Activated T-cell treated with anti-CD3 and anti-CD28 coated beads, Interleukin-2, amount 50 U/mL, for 24 hours (primary cell): ENCODE measurements at places on chromosomes 3 and 15.

DNA sequence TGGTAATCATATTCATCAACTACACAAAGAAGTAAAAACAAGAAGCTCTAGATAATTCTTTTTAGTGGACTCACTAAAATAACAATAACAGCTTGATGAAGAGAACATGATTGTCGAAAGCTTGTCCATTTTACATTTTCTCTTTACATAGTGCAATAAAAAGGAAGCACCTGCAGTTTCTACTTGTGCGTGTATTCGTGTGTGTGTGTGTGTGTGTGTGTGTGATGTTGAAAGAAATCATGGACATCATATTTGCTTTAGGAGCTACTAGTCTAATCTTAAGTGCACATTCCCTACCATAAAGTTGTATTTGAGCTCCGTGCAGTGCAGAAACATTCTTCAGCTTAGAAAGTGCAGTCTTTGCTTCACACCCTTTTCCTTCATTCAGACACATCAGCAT, 288.8 kb downstream of the ZBTB20 start:
- H3K27ac ChIP-seq, result no peak overlapping the region
- no peaks in the 10 kb centered on the region for H3K36me3 ChIP-seq
- no peaks in the 10 kb centered on the region for H3K27me3 ChIP-seq
- H3K4me3 ChIP-seq, result no peak overlapping the region

DNA sequence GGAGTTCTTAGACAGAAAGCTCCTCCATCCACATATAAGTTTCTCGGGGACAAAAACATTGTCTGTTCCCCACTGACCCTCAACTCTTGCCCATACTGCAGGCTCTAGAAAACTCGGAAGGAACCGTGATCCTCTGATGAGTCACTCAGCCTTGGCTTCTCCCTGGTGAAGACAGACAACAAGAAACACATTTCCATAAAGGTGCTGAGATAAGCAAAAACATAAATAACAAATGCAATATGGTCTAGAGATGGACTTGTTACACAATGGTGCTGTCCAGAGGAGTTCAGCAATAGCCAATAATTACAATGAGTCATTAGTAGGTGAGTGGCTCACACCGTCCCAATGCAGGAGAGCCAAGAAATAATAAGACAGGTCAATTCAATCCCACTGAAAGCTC, 43.7 kb downstream of the MAGI1 start:
- no peak overlapping the region for H3K4me3 ChIP-seq
- H3K4me1 ChIP-seq, result peaks cover 7% of the 10 kb centered on the region
- peaks cover under 1% of the 10 kb centered on the region for H3K27me3 ChIP-seq
- no peak for DNase-seq
- no peaks in the 10 kb centered on the region for H3K36me3 ChIP-seq
- no peak overlapping the region for H3K27ac ChIP-seq

DNA sequence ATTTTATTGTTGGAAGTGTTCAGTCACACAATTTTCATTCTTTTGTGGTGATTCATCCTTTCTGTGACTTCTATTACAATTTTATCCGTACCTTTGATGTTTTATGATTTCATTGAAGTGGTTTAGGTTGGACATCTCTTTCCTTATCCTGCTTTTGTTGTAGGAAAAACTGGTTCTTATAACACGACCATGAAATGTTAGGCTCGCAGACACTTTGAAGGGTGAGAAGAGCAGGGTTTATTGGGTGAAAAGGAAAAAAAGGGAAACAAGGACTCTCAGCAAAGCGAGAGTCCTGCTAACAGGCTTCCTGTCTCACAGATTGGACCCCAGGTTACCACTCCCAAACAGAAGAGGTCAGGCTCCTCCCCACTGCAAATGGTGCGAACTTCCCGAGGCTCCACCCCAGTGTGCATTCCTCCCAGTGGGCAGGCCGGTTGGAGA, 257.4 kb downstream of the STXBP5L start:
- no peak overlapping the region for H3K4me3 ChIP-seq
- no peaks in the 10 kb centered on the region for H3K4me1 ChIP-seq
- DNase-seq, result no peak

DNA sequence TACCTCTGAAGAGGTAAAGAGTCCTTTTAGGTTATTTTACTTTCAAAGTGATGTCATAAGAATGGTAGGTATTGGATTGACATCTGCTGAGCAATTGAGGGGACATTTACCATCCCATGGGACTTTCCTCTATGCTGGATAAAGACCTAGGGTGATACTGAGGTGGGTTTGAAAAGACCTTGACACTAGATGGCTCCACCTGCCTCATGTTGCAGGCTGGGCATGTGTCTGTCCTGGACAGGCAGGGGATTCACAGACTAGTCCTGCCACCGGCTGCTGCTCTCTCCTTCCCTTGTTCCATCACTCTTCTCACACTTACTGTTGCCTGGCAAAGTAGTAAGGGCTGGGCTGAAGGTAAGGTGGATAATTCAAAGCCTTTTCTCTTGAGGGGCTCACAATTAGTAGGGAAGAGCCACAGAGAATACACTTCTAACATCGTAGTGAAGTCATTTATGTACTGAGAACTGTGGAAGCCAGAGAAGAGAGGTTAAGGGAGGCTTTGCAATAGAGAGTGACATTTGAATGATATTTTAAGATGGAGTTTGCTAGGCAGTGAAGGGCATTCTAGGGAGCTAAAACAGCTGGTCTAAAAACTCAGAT, 27.7 kb downstream of the TRAK1 start:
- no peaks in the 10 kb centered on the region for H3K36me3 ChIP-seq
- no peak overlapping the region for H3K4me3 ChIP-seq
- no peaks in the 10 kb centered on the region for H3K27me3 ChIP-seq
- DNase-seq, result no peak

DNA sequence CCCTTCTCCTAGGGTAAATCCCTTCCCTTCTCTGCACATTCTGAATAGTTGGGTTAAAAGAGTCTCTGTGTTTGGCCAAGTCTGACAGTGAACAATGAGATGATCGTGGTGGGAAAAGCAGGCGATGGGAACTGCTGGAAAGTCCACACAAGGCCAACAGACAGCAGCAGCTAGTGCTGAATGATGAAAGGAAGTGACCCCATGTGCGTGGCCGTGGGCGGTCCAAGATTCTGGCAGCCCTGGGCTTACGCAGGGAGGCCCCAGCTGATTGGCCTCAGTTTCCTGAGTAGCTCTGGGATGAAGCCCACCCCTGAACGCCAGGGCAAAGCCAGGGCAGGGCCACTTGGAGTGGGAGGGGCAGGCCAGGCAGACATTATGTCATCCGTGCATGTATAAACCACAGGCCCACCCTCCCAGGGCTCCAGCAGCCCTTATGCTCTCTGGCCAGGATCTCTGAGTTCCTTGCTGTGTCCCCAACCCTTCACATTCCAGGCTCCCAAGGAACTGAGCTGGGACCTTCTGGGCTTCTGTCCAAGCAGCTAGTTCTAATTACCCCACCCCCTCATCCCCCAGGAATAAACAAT, 57.8 kb downstream of the CDC25A start:
- DNase-seq, result no peak
- H3K4me3 ChIP-seq, result no peak overlapping the region
- H3K36me3 ChIP-seq, result no peaks in the 10 kb centered on the region
- H3K4me1 ChIP-seq, result no peaks in the 10 kb centered on the region
- H3K27me3 ChIP-seq, result no peaks in the 10 kb centered on the region

DNA sequence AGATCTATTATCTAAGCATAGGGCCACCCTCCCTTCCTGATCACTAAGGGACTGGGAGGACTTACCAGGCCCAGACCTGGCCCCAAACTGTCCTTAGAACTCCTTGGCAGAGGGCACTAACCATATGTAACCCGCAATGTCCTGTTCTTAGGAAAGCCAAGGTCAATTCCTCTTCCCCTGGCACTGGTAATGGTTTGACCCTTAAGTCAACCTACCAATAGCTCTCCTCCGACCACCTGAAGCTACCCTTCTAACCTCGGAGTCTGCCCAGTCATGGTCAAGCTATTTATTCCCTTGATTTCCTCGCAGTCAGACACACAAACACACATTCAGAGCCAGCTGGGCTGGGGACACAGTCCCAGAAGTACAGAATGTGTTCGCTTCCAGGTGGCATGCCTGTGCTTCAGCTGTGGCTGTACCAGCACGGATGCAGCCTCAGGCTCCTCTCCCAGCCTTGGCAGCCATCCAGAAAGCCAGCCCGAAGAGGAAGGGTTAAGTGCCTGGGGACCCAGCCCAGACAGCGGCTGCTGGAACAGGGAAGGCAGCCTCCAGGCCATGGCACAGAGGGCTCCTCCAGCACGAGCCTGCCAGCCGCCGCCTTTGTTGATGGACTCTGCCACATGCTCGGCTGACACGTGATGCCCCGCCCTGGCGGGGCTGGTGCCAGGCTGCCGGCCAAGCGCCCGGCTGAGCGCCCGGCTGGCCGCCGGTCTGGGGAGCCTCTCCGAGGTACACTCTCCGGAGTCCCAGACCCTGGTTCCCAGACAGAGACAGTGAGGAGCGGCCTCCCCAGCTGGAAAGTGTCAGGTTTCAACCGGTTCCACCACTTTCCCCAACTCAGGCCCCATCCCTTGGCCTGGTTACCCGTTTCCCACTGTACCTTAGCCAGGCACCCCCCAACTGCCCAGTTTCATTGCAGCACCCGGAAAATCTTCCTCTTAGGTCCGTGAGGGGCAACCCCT, 5.5 kb downstream of the BMF start:
- no peak for DNase-seq
- no peaks in the 10 kb centered on the region for H3K27me3 ChIP-seq
- H3K36me3 ChIP-seq, result peaks cover 1% of the 10 kb centered on the region
- no peak overlapping the region for H3K4me3 ChIP-seq

DNA sequence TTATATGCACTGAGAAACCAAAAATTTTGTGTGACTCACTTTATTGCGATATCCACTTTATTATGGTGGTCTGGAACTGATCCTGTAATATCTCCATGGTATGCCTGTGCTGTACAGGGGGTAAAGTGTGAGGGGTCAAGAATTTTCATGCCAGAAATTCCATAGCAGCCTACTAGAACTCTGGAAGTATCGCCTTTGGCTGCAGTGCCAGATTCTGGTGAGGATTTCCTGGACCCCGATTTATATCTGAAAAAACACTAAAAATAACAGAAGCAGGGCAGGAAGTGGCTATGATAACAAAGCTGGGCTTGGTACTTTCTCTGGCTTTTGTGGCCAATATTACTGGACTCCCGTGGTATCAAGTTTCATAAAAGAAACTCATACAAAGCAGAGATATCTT, 36.4 kb downstream of the CCDC80 start:
- peaks cover 4% of the 10 kb centered on the region for H3K27me3 ChIP-seq
- H3K4me3 ChIP-seq, result no peak overlapping the region
- peaks cover 24% of the 10 kb centered on the region for H3K4me1 ChIP-seq
- H3K27ac ChIP-seq, result no peak overlapping the region
- H3K36me3 ChIP-seq, result no peaks in the 10 kb centered on the region

GRCh38 chr3:141225939-141226338, 5.7 kb upstream of the PXYLP1 start:
- H3K27me3 ChIP-seq, result no peaks in the 10 kb centered on the region
- H3K4me3 ChIP-seq, result no peak overlapping the region
- DNase-seq, result no peak
- H3K27ac ChIP-seq, result no peak overlapping the region
- peaks cover 2% of the 10 kb centered on the region for H3K36me3 ChIP-seq
- peaks cover 11% of the 10 kb centered on the region for H3K4me1 ChIP-seq

- H3K27me3 ChIP-seq, result no peaks in the 10 kb centered on the region
- no peaks in the 10 kb centered on the region for H3K4me1 ChIP-seq
- H3K4me3 ChIP-seq, result no peak overlapping the region
- no peak for DNase-seq
- no peak overlapping the region for H3K27ac ChIP-seq
These were observed 78.5 kb upstream of the ROBO1 start for GRCh38 chr3:79846148-79846933.

- no peak overlapping the region for H3K27ac ChIP-seq
- peaks cover 50% of the 10 kb centered on the region for H3K4me1 ChIP-seq
- no peaks in the 10 kb centered on the region for H3K27me3 ChIP-seq
- DNase-seq, result no peak
These were observed 69.0 kb downstream of the RFX7 start for GRCh38 chr15:56174649-56175048.

- peaks cover 75% of the 10 kb centered on the region for H3K4me1 ChIP-seq
- DNase-seq, result no peak
- H3K4me3 ChIP-seq, result no peak overlapping the region
- peaks cover 4% of the 10 kb centered on the region for H3K36me3 ChIP-seq
- no peaks in the 10 kb centered on the region for H3K27me3 ChIP-seq
These were observed 64.4 kb upstream of the SKOR1 start for GRCh38 chr15:67760901-67761300.

DNA sequence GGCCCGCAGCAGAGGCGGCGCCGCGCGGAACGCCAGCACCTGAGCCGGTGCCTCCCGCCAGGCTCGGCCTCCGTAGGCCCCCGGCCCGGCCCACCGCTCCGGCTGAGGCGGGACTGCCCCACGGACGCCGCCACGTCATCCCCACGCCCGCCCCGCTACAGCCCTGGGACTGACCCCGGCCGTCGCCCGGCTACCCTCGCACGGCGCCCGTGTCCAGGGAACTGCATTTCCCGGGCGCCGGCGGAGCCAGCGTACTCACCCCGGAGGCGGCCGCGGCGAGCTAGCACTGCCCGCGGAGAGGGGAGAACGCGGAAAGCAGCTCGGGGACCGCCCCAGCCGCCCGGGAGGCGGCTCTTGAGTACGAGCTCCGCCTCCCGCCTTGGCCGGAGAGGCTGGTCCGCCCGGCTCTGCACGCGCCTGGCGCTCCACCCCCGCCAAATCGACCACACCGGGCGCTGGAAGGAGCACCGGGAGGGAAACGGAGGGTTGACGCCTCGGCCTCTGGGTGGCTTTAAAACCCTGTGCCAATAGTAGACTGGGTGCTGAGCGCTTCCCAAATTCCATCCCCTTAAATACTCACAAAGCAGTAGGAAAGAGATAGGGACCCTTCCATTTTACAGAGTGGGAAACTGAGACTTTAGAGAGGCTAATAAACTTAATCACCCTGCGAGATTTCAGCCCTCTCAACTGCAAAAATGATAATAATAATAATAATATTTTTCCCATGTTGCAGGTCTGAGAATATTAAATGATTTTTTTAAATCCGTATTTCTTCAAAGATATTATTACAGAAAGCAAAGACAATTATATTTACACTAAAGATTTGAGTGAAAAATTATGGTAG, at the start of gene B4GALT4:
B4GALT4 (minus strand) TSS at position 288 of the 844 bp plus-strand sequence. CDS start 10,779 bp downstream, outside the sequence.
- H3K27me3 ChIP-seq, result no peaks in the 10 kb centered on the region
- peak within 1 kb of the TSS; percentile 94 for H3K27ac ChIP-seq
- peak; percentile 81 for DNase-seq
- peak within 1 kb of the TSS; percentile 84 for H3K4me3 ChIP-seq

- no peak for DNase-seq
- no peak overlapping the region for H3K4me3 ChIP-seq
- peaks cover 6% of the 10 kb centered on the region for H3K27me3 ChIP-seq
- H3K36me3 ChIP-seq, result no peaks in the 10 kb centered on the region
- H3K4me1 ChIP-seq, result no peaks in the 10 kb centered on the region
- no peak overlapping the region for H3K27ac ChIP-seq
These were observed 176.4 kb upstream of the UBE2E1 start for GRCh38 chr3:23629181-23629894.

GRCh38 chr3:189908646-189909045, 212.1 kb downstream of the P3H2 start:
- no peaks in the 10 kb centered on the region for H3K36me3 ChIP-seq
- no peak overlapping the region for H3K27ac ChIP-seq
- no peaks in the 10 kb centered on the region for H3K4me1 ChIP-seq

GRCh38 chr3:173403376-173403775, 5.8 kb downstream of the NLGN1 start:
- no peak overlapping the region for H3K27ac ChIP-seq
- H3K27me3 ChIP-seq, result peaks cover 29% of the 10 kb centered on the region
- DNase-seq, result no peak
- no peak overlapping the region for H3K4me3 ChIP-seq
- no peaks in the 10 kb centered on the region for H3K4me1 ChIP-seq
- H3K36me3 ChIP-seq, result no peaks in the 10 kb centered on the region
